PC-9 (cell line): ENCODE measurements at places on chromosomes 1 and 21. TPM values are rescaled to one million over a fixed set of nuclear protein-coding genes. Genes with fewer than 3 reads are reported as not detected.
A peak's percentile ranks its signal among the peaks of the same experiment; 100 is the strongest.

Gene LCE2B
- not detected in 2 replicates for total RNA-seq

GRCh38 chr1:241579434-241579833 lies 47.3 kb downstream of the KMO start:
- DNase-seq: no peak

DNA sequence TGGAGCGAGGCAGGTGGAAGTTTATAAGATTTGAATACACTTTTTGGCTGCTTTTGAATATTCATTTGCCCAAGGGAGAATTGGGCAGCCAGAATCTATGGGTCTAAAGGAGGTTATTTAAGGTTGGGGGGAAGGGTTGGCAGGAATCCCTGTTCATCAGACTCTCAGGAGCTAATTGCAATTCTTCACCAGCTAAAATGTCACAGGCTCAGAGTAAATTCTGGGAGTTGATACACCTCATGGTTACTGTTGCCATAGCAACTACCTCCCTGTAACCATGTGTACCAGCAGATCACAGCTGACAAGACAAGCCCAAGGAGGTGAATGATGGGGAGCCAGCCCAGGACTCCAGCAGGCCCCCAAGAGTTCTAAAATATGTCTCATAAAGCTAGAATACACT lies 75.5 kb downstream of the CAMK2N1 start:
- DNase-seq: no peak

Gene PPM1J
- 6.0 and 7.7 TPM in 2 replicates for total RNA-seq

DNA sequence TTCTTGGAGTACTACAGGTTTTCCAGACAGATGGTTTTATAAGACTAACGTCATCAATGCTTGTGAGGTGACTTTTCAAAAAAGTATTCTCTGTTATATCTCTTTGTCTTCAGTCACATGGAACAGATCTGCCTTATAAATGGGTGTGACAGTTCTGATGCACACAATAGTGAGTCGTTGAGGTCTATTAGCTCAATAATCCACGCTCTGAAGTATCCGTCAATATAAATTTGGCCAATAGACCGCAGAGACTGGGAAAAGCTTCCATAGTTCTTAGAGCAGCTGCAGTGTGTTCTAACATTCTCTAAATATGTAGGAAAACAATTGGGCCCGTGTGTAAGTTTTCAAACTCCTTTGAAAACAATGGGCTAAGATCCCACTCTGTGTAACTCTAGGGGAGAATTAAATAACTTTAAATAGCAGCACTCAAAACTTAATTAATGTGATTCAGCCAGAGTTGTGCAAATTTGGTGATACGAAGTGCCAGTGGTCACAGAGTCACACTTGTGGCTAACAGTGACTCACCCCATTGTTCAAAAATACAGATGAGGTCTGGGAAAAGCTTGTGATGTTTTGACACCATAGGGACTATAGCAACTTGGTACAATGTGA lies 316.0 kb downstream of the LMO4 start:
- peak; percentile 73 for DNase-seq
